ENCODE measurements at places on chromosomes 1 and 21.

GRCh38 chr1:160346958-160347357, 3.8 kb downstream of the NCSTN start:
- no peak for DNase-seq

DNA sequence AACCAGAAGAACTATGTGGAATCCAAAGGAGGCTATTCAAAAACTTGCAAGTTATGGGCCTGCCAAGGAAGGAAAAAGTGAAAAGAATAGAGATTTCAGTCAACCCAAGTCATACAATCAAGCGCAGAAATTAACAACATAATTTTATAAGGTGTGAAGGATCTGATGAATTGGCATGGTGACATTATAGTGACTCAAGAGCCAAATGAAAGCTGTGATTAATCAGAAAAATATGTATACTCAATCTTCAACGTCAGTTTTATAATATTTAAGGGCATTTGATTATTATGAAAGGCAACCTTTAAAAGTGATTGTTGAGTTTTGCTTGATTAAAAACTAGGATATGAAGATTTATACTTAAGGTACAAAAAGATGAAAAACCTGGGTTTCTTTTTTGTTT, 37.8 kb upstream of the THEM4 start:
- no peak for DNase-seq

GRCh38 chr1:98119796-98120195, 199.0 kb upstream of the DPYD start:
- DNase-seq, result no peak

DNA sequence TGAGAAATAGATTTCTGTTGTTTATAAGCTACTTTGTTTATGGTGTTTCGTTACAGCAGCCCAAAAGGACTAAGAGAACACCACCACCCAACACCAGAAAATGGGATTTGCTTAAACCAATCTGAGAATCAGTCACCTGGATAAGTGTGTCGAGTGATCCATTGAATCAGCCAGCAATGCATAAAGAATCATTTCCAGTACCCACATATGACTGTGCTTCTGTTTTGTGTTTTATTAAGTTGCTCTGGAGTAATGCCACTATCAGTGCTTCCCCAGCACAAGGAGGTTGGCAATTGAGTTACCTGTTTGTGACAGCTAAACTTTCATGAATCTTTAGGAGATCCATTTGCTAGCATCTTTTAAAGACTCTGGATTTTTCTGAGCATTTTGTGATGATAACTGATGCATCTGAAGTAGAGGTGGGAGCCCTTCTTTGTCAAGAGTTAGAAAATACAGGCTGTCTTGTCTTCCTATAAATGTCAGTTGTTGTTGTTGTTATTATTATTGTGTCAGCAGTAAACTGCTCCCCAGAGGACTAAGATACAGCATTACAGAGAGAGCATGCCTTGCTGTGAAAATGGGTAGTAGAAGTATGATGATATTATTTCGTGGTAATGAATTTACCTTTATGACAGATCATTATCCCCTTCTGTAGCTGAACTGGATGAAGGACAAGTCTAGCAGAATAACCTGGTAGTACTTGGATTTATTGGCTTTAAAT, 225.2 kb downstream of the NFIA start:
- DNase-seq, result no peak

GRCh38 chr1:12005488-12006166, 13.7 kb upstream of the MIIP start:
- DNase-seq, result no peak

DNA sequence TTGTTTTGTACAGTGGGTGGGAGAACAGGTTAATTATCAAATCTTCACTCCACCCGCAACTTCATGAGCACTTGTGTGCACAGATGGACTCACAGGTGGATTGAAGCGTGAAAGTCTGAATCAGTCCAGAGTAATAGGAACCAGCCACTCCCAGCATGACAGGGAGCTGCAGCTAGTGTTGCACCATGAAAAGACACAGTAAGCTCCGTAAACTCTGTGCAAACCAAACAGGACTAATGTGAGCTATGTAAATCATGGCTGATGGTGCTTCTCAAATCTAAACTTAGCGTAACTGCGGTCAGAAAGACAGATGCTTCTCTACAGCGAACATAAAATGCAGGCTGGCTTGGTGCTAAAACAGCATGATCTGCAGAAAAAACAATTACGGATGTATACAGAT, 114.4 kb downstream of the CENPF start:
- DNase-seq, result no peak

- DNase-seq, result no peak
These were observed 375.7 kb upstream of the CAMK1G start for GRCh38 chr1:209207701-209208286.

DNA sequence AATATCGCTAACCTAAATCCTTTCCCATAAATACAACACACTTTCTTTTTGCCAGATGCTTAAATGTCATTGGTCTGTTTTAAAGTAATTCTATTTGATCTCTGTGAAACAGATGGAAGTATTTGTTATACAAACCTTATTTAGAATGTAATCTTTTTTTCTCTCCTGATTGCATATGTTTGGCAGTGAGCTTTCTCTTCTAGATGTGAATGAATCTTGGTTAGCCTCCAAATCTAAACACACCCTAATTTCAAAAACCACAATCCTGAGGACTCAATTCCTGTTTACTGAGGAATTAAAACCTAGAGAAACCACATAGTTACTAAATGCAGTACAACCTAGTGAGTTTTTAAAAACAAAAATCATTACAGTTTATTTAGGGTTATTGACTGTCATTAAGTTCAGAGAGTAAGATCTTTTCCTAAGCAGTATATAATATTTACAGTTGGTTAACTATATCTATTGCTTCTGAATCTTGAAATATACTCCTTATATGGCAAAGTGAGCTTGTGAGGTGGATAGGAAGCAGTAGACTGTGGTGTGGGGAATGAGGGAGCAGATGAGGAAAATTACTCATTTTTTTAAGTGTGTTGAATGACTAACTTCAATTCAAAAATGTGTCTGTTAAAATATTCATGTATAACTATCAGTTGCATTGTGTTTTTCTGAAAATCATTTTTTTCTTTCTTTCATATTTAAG, 218.7 kb downstream of the FMN2 start:
- DNase-seq, result no peak

GRCh38 chr1:109928591-109929111, 18.0 kb downstream of the CSF1 start:
- no peak for DNase-seq

DNA sequence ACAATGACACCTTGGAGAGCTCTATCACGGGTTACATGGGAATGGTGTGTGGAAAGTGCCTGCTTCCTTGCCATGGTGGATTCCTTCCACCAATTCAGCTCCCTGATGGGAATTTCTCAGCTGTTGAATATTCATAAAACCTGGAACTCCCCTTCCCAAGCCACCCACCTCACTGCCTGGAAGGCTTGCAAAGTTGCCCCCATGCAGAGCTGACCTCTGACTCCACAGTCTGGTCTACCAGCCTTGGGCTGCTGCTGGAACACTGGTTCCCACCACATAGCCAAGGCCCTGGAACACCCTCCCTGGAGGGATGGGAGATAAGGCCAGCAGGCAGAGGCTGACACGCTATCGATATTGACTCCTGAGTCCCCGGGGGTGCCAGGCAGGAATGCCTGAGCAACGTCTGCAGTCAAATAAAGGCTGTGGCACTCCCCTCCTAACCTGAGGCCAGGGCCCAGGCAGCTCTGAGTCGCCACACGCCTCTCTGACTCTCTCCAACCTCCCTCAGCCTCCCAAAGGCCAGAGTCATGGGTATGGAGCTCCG, 8.8 kb downstream of the CCDC24 start:
- no peak for DNase-seq

GRCh38 chr1:193060938-193061337, 1.5 kb downstream of the RO60 start:
- no peak for DNase-seq

- DNase-seq, result peak; percentile 8
These were observed 57.8 kb downstream of the EDARADD start for GRCh38 chr1:236451796-236452373.

All from stimulated activated CD4-positive, alpha-beta T cell treated with anti-CD3 and anti-CD28 coated beads, Interleukin-1b, Interleukin-23, amount 100 ng/mL, for 1 hour (primary cell).